Activated naive CD8-positive, alpha-beta T cell treated with anti-CD3 and anti-CD28 coated beads for 36 hours (primary cell): ENCODE measurements at places on chromosomes 3 and 15. TPM values are rescaled to one million over a fixed set of nuclear protein-coding genes. Genes with fewer than 3 reads are reported as not detected.

GRCh38 chr3:178538056-178538455 is 1.8 kb downstream of the KCNMB2 start:
- peaks cover 55% of the 10 kb centered on the region for H3K27me3 ChIP-seq
- H3K4me3 ChIP-seq, result no peak overlapping the region
- no peak for DNase-seq
- H3K4me1 ChIP-seq, result peaks cover 7% of the 10 kb centered on the region
- H3K36me3 ChIP-seq, result no peaks in the 10 kb centered on the region
- no peak overlapping the region for H3K27ac ChIP-seq

- H3K36me3 ChIP-seq, result peaks cover 26% of the 10 kb centered on the region
- DNase-seq, result no peak
- peaks cover 65% of the 10 kb centered on the region for H3K4me1 ChIP-seq
These were observed 961.4 kb upstream of the CFAP20DC start for GRCh38 chr3:60011218-60011617.

TMC3 gene
- total RNA-seq, result not detected

PLXNA1 gene
- 7.5 TPM for total RNA-seq

SEMA3B gene
- total RNA-seq, result 1.6 TPM

DNA sequence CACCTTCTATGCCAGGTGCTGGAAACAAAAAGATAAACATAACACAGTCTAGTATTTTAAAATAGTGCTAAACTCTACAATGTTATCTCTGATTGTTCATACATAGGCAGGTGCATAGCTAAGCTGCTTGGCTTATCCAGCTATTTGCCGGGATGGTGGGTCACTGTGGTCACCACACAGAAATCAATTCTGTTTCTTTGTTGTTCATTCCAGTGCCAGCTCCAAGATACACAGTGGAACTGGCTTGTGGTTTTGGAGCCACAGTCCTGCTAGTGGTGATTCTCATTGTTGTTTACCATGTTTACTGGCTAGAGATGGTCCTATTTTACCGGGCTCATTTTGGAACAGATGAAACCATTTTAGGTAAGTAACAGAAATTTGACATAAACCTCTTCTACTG is 130.2 kb downstream of the IL1RAP start:
- no peak overlapping the region for H3K4me3 ChIP-seq
- H3K27me3 ChIP-seq, result no peaks in the 10 kb centered on the region
- peaks cover 21% of the 10 kb centered on the region for H3K36me3 ChIP-seq
- H3K27ac ChIP-seq, result no peak overlapping the region
- no peaks in the 10 kb centered on the region for H3K4me1 ChIP-seq

SENP8 gene
- total RNA-seq, result 2.2 TPM

DNA sequence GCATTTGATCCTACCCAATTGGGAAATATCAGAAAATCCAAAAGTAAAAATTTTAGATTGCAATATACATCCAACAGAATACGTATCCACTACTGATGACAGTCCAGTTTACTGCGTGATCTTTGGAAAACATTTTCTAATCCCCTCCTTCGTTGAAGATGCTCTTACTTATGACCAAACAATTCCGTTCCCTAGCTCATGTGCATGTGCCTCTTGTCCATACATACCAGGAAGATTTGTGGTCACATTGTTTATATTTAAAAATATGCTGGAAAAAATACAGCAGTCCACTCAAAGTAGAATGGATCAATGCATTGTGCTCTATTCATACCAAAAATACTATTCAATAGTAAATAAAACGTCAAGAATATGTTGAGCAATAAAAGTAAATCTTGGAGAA is 135.3 kb downstream of the CHL1 start:
- DNase-seq, result no peak
- no peak overlapping the region for H3K4me3 ChIP-seq
- H3K4me1 ChIP-seq, result no peaks in the 10 kb centered on the region
- H3K27me3 ChIP-seq, result no peaks in the 10 kb centered on the region
- H3K36me3 ChIP-seq, result no peaks in the 10 kb centered on the region
- no peak overlapping the region for H3K27ac ChIP-seq
